Activated CD4-positive, alpha-beta T cell treated with anti-CD3 and anti-CD28 coated beads for 1 hour (primary cell): ENCODE measurements at places on chromosomes 3 and 15.

- DNase-seq = no peak
Observed at GRCh38 chr3:56938530-56938929, 121.9 kb upstream of the SPATA12 start.

DNA sequence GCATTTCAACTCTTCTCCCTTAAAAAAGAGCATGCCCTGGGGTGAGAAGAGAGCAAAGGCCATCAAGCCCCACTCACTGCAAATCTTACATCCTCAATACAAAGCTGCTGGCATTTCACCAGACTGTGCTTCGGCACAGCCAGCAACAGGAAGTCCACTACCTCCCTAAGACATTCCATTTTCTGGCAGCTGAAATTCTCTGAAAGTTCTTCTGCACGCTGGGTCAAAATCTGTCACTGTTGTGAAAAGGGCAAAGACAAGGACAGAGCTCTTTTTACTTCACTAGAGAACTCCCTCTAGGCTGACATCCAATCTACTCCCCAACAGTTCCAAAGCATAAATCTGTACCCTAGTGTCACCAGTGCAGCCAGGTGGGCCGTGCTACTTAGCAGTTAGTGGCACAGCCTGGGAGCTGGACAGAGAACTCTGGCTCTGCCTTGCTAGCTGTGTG, 6.3 kb downstream of the MTMR10 start:
- no peak for DNase-seq

- DNase-seq = no peak
Observed at GRCh38 chr3:38640661-38641452, 8.6 kb downstream of the SCN5A start.

DNA sequence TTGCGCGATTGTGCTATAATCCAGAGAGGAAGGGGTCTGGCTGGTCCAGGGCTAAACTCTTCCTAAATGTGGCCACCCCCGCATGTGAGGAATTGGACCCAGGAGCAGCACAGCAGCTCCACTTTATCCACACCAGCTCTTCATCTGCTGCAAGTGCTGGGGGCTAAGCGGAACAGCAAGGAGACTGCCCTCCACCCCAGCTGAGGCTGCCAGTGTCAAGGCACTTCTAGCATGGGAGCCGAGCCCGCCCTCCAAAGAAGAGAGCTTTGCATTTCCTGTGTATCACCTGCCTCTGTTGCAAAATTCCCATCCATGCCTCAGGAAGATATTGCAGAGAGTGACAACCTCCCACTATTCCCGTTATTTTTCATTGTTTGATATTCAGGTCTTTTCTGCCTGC, 333.6 kb downstream of the ARRDC4 start:
- no peak for DNase-seq

GRCh38 chr3:126469479-126469878, 6.2 kb downstream of the ZXDC start:
- DNase-seq = no peak

GRCh38 chr15:38878926-38879325, 314.3 kb upstream of the RASGRP1 start:
- no peak for DNase-seq

DNA sequence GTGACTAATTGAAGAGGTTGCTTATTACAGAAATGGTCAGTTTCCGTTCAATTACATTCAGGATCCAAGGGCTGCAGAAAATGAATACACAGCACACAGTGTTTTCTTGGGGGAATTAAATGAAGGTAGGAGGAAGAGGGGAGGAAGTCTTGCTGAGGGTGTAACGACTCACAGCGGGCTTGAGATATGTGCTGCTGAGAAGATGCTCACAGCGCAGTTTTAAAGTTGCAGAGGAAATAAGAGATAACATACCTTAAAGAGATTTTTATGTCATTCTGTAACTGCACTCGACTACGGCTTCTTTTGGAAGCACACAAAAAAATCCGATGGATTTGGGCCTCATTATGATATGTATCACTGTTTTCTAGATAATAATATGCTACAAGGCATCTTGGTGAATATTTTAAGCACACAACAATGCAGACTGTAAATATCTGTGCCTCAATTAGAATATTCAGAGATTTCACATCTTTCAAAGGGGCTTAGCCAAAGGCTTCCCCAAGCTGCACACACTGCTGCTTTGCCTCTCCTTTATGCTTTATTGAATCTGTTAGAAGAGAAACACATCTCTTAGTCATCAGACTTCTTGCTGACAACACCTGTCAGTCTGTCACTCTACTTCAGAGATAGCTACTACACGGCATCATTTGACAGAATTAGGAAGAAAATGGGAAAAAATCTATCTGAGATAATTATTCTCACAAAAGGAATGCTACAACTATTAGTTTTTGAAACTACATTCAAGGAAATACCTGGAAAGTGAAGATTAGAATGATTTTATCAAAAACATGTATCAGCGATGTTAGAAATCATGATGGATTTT, 773.2 kb downstream of the OTOL1 start:
- DNase-seq = no peak

DNA sequence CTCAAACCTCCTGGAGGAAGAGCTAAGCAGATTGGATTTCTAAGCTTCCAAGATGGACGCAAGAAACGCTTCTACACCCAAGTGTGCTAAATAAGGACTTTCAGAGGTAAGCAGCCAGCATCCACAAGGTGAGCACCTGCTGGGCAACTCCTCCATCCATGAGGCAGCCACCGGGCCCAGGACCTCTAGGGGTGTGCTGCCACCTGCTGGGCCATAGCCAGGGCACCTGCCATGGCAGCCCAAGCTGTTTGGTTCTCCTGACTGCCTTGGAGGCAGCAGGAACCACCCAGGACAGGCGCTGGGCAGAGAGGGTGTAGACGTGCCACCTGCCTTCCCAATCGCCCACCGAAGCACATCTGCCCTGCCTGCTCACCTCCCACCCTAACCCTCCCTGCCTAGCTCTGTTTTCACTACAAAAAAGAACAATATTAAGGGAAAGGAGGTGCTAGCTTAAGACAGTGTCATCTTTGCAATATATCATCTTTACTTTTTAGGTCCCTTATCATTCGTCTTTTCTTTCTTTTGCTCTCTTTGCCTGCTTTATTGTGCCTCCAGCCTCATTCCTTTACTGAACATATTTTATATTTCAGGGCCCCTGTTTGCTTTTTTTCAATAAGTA, 12.9 kb downstream of the C15orf62 start:
- peak; percentile 76 for DNase-seq

GRCh38 chr3:138942861-138943623, 3.9 kb downstream of the FOXL2 start:
- no peak for DNase-seq

- DNase-seq = no peak
Observed at GRCh38 chr3:120039642-120040610, 54.3 kb downstream of the GSK3B start.

DNA sequence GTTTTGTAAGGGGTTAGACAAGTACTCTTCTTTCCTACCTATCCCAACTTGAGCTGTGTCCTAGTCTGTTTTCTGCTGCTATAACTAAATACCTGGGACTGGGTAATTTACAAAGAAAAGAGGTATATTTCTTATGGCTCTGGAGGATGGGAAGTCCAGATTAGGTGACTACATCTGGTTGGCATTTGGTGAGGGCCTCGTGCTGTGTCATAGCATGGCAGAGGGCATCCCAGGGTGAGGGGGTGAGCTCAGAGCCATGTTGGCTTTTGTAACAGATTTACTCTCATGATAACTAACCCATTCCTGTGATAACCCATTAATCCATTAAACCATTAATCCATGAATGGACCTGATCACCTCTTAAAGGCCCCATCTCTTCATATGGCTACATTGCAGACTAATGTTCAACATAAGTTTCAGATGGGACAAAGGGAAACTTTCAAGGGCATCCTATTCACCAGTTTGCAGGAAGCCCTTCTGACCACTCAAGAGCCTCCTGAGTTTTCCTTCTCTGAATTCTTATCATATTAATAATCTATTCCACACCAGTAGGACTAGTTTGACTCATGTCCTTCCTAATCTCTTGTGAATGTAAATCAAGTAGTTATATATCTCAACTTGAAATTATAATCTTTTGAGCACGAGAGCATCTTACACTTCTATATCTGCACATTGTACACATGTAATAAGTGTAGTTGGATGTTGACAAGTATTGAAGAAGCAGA, 185.7 kb upstream of the ZPLD1 start:
- DNase-seq = no peak

- no peak for DNase-seq
Observed at GRCh38 chr15:75696311-75696720, 16.3 kb downstream of the CSPG4 start.

- DNase-seq = no peak
Observed at GRCh38 chr15:66866656-66867055, 164.6 kb downstream of the SMAD6 start.

DNA sequence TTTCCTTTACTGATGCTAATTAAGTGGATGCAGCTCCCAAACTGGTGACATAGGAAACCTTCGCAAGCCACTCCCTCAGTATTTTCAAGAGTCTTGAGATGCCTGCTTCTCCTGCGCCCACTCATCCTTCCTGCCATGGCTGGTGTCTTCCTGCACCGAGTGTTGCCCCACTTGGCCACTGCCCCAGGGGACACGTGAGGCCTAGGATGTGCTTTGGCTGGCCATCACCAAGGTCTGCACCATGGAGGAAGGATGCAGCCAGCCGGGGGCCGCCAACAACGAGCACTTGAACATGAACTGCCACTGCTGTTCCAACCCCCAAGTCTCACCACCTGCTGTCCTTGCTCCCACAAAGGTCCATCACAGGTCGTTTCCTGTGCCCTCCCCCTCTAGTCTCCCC, 34.1 kb downstream of the EPHB3 start:
- no peak for DNase-seq

- DNase-seq = no peak
Observed at GRCh38 chr3:76051145-76051544, 265.8 kb upstream of the ZNF717 start.

DNA sequence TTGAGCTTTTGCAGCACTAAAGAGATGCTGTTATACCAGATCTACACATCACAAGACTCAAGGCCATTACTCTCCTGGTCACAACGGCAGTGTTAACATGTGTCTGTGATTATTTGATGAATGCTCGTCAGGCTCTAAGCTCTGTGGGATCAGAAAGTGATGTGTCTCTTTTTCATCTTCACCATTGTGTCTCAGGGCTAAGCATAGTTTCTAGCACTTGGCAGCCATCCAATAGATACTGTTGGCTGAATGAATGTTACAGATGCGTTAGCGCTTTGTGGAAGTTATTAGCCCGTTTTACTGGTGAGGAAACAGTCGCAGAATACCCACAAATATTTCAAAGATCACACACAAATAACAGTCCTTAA, 1.2 kb upstream of the FAM81A start:
- no peak for DNase-seq

DNA sequence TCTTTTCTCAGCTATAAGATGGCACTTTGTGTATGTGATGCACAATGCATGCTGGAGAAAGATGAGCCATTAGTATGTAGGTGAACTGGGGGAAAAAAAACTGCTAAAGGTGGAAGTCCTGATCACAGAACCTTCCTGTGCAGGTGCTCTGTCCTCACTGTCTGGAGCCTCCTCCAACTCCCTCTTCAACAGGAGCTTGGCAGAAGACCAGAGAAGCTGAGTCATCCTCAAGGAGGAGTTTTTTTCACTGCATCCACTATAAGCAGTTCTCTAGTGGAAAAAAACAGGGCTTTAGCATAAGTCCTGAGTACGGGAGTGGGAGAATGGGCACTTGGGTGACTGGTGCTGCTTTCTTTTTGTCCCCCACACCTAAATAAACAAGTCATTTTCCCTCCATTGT, 168.4 kb upstream of the CADPS start:
- no peak for DNase-seq

DNA sequence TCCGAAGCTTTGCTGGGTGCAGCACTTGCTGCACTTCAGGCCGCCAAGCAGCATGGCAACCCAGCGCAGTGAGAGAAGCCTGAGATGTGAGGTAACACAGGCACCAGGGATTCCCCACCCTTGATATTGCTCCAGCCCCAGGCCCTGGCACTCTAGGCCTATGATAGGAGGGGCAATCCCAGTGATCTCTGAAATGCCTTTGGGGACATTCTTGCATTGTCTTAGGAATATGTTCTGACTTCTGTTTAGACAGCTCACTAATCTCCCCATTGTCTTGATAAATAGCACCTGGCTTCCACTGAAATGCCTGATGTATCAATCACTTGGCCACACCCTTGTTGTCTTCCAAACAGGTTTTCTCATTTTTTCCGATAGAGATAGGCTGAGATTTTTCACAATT, 102.8 kb downstream of the SOX14 start:
- no peak for DNase-seq

DNA sequence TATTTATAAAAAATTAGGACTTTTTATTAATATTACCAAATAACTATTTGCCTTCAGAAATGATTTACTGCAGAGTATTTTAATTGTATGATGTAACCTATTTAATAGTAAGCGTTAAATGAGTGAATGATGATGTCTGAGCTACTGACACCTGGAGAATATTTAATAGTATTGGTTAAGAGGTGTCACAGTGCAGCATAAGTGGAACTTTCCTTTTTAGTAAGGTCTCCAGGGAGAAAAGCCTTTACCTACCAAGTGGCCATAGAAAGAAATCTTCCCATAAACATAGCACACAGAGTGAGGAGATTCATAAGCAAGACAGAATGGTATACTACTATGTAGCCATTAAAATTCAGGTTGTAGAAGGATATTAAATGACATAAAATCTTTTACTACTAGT, 441.7 kb downstream of the TBL1XR1 start:
- DNase-seq = no peak

- DNase-seq = no peak
Observed at GRCh38 chr15:67736810-67737209, 88.5 kb upstream of the SKOR1 start.

- DNase-seq = no peak
Observed at GRCh38 chr3:49134471-49135265, 1.8 kb upstream of the LAMB2 start.

GRCh38 chr3:73503781-73504180, 121.0 kb downstream of the PDZRN3 start:
- no peak for DNase-seq

- DNase-seq = no peak
Observed at GRCh38 chr15:57865294-57865693, 158.8 kb downstream of the POLR2M start.

- no peak for DNase-seq
Observed at GRCh38 chr3:104088738-104089137, 1278.0 kb upstream of the ALCAM start.

- DNase-seq = peak; percentile 46
Observed at GRCh38 chr15:40941528-40942336, 11.5 kb upstream of the CHAC1 start.

DNA sequence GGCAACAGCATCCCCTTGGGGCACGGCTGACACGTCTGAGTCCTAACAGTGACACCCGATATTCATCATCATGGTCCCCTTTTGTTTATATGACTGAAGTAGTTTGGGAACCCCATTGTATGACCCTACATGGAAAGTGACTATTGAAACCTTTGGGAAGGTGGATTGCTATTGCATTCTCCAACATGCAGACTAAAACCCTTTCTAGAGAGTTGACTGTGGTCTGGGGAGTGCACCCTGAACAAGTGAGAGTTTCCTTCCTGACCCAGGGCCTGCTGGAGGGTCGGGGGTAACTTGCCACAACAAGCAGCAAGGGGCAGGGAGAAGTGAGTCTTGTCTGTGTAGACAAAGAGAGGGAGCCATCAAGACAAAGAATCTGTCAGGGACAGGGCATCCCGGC, 54.4 kb downstream of the ISG20 start:
- no peak for DNase-seq
